ENCODE measurements at places on chromosomes 6 and 20.

GRCh38 chr20:45339084-45339483, 9.1 kb downstream of the SDC4 start:
- DNase-seq = no peak

- no peak for DNase-seq
Measured at GRCh38 chr20:59977086-59977485, 18.9 kb downstream of the CDH26 start.

DNA sequence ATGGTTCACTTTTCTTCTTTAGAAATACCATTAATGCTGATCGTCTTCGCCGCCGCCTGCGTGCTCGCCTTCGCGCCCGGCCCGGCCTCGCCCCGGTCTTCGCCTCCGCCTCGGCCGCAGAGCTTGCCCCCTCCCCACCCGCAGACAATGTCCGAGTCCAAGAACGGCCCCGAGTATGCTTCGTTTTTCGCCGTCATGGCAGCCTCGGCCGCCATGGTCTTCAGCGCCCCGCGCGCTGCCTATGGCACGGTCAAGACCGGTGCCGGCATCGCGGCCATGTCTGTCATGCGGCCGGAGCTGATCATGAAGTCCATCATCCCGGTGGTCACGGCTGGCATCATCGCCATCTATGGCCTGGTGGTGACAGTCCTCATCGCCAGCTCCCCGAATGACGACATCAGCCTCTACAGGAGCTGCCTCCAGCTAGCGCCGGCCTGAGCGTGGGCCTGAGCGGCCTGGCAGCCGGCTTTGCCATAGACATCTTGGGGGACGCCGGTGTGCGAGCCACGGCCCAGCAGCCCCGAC, 4.8 kb upstream of the PRPH2 start:
- DNase-seq = no peak

GRCh38 chr6:56374841-56375369, 127.5 kb upstream of the COL21A1 start:
- DNase-seq = no peak

GRCh38 chr6:68771426-68771825, 136.3 kb downstream of the ADGRB3 start:
- DNase-seq = no peak

DNA sequence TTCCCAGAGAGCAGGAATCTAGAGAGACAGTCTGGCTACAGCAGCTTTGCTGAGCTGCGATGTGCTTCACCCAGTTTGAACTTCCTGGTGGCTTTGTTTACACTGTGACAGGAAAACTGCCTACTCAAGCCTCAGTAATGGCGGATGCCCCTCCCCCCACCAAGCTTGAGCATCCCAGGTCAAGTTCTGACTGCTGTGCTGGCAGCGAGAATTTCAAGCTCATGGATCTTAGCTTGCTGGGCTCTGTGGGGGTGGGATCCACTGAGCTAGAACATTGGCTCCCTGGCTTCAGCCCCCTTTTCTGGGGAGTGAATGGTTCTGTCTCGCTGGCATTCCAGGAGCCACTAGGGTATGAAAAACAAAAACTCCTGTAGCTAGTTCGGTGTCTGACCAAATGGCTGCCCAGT, 91.0 kb upstream of the ESR1 start:
- no peak for DNase-seq

GRCh38 chr6:47366335-47366890, 56.7 kb upstream of the TNFRSF21 start:
- no peak for DNase-seq

GRCh38 chr20:44721785-44722054, 6.6 kb downstream of the CCN5 start:
- no peak for DNase-seq

GRCh38 chr6:33693186-33694105, 18.1 kb downstream of the UQCC2 start:
- no peak for DNase-seq

DNA sequence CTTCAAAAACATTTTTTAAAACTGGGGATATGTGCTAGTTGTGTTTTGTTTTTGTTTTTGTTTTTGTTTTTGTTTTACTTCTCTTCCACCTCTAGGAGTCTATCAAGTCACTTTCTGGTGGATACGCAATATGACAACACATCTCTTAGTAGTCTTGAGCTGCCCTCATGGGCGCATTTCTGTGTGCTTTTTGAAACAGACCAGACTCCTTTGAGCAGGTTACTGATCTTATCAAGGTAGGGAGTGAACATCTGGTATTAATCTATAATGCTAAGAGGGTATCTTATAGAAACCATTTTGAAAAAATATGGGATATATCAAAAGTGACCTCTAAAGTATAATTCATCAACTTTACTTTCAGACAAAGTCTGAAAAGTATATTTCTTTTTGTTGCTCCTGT, 56.2 kb downstream of the PKIB start:
- no peak for DNase-seq

DNA sequence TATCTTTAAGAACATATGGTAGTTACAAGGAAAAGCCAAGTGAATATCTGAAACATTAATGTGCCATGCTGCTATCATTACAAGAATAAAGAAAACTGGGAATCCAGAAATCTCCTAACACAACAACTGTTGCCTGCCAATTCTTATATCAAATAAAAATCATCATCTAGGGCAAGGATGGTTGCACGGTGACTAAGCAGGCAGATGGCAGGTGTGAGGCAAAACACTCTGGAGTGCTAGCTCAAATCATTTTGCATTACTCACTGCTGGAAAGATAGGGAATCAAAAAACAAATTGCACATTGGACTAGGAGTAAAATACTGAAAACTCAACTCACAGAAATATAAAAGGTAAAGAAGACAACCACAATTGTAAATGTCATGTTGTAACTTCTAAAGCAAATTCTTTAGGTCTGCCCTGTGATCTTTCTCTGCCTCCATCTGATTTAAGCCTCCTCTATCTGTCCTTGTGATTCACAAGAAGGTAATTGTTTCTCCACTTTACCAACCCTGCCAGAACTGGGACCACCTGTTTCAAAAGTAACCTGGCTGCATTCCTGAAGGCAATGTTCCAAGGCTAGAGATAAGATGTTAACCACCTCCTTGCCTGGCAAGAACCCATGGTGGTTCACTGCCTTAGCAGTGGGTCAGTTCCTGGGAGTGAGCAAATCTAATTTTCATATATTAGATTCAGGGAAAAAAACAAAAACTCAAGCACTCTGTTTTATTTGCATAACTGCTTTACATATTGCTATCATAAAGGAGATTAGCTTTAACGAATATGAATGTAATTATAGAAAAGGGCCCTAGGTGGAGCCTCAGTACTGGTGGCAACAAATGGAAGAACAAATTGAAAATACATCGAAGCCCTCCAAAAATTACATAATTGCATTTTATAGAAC, 33.1 kb upstream of the LCA5 start:
- no peak for DNase-seq

GRCh38 chr20:48606172-48606840, 221.5 kb downstream of the PREX1 start:
- DNase-seq = no peak

DNA sequence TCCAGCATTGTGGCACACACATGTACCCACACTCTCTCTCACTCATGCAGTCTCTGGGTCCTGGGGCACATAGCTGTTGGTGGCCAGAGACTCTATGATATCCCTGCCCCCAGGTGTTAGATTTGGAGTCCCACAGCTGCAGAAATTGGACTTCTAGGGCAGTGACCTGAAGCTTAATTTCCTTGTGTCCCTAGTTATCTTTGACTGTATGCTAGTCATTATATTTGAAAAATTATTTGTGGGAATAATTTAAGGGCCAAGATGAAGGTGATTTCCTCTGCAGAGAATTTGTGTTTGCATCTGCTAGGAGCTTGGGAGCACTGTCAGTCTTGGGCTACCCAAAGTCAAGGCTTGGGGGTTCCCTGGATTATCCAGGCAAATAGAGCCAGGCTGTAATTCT, 50.1 kb downstream of the ZBTB9 start:
- no peak for DNase-seq

GRCh38 chr20:46255440-46256104, 52.7 kb downstream of the CDH22 start:
- DNase-seq = no peak

- no peak for DNase-seq
Measured at GRCh38 chr6:106152952-106153351, 66.8 kb downstream of the PRDM1 start.

GRCh38 chr6:67292169-67292568, 1342.9 kb upstream of the ADGRB3 start:
- DNase-seq = no peak

DNA sequence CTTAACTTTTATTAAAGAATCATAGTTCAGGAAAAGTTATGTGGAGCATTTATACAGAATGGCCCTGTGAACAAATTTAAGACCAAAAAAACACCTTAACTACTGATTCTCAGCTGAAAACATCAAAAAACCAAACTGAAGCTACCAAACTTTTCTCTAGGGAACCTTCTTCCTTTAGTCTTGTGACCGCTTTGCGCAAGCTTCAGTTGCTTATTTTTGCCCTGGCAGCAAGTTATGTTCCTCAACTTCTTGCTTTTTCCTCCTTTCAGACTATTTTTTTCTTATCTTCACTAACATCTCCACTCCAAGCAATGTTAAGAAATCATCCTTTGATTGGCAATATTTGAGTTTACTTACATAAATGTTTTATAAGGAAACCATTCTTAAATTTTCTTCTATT, 100.1 kb downstream of the MYB start:
- DNase-seq = no peak

DNA sequence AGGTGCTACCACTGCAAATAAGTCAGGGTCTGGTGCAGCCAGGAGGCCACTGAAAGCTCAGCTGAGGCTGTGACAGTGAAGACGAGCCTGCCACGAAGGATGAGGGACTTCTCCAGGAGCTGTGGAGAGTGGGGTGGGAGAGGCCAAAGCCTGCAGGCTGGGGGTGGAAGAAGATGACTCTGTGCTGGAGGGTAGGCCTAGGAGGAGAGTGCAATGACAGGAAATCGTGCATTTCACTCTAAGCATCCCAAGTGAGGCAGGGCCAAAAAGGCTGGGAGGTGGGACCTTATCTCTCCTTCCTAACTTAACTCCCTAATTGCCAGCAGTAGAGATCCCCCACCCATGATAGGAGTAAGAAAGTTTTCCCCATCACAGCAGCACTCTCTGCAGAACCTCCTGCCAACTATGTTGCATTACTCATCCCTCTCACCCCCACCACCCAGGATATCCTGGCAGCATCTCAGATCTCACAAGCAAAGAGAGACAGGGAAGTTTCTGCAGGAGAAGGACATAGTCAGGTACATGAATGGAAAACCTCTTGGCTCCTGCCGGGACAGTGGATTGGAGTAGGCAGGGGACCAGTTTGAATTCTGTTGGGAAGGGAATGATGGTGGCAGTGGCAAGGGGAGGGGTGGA, 466.2 kb downstream of the CDH26 start:
- no peak for DNase-seq

- no peak for DNase-seq
Measured at GRCh38 chr6:34692280-34692679, 4.3 kb downstream of the ILRUN start.

- no peak for DNase-seq
Measured at GRCh38 chr6:84119277-84119676, 85.7 kb downstream of the MRAP2 start.

DNA sequence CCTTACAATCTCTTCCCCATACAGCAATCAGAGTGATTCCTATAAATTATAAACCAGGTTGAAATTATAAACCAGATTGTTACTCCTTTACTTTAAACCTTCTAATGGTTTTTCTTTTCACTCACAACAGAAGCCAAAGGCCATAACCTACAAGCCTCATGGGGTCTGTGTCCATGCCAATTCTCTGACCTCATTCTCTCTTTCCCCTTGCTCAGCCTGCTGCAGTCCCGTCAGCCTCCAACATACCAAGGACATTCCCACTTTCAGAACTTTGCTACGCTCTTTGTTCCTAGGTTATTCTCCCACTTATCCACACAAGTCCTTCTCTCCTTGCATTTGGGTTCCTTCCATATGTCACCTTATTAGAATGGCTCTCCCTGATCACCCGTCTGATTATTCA, 277.9 kb upstream of the TCF21 start:
- DNase-seq = no peak

GRCh38 chr6:141169419-141169818, 963.3 kb upstream of the GJE1 start:
- DNase-seq = no peak

DNA sequence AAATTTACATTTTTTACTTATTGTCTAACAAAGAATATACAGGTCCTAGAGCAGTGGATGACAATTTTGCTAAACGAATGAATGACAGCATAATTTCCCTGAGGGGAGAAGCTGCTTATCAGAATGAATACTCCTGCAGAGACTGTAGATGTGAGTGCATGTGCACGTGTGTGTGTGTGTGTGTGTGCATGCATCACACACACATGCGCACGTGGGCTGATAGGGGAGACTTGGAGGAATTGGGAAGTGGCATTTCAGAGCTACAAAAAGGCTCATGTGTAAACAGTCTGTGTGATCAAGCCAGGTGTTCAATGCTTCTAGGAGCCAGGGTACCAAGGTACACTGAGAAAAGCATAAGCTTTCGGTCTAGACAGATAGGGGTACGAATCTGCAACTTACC, 93.5 kb upstream of the SASH1 start:
- DNase-seq = no peak

DNA sequence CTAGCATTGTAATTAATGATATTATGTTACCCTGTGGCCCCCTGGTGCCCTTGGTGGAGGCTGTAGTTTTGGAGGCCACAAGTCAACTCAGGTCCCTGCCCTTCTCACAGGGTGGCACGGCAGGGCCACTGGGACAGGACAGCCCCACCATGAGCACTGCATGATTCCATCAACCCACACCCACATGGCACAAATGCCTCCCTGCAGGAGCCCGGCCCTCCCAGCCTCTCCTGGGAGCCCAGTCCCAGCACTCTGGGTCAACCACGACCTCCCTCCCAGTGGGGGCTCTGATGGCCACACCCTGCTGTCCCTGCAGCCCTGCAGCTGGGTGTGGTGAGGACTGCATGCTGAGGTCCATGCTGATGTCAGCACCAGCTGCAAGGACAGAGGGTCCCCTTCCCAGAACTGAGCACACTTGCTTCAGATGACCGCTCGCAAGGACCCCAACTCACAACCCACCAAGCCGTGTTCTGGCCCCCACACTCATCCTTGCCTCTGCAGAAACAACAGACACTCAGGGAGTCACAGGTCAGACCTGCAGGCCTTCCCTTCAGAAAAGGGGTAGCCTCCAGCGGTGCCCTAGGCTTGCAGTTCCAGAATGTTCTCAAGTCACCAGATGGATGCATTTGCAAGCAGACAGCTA, 15.7 kb upstream of the CST7 start:
- no peak for DNase-seq

DNA sequence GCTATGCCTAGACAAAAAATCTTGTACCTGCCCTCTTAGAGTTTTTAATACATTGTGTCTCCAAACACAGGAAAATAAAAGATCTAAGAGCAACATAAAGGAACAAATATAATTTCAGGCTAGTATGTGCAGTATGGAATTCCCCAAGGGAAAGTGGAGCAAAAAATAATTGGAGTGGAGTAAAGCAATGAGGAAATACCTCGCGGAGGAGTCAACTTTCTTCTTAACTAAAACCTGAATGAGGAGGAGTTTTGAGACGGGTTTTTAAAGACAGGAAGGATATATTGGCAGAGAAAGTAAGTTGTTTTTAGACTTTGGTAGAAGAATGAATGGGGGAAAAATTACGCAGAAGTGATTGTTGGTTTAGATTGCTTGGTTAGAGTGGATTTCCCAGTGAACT, 14.0 kb downstream of the HIVEP1 start:
- no peak for DNase-seq

GRCh38 chr6:57265755-57266221, 43.7 kb upstream of the RAB23 start:
- DNase-seq = no peak

GRCh38 chr6:78942446-78942845, 75.1 kb downstream of the IRAK1BP1 start:
- DNase-seq = no peak

GRCh38 chr6:121664158-121664557, 228.7 kb downstream of the GJA1 start:
- DNase-seq = no peak

GRCh38 chr6:55964136-55964535, 88.7 kb upstream of the BMP5 start:
- no peak for DNase-seq
